Fibroblast of skin of left biceps (primary cell): ENCODE measurements at places on chromosomes 12 and 14.

GRCh38 chr14:37232907-37233481 is 35.3 kb downstream of the MIPOL1 start:
- DNase-seq: peak; percentile 20

DNA sequence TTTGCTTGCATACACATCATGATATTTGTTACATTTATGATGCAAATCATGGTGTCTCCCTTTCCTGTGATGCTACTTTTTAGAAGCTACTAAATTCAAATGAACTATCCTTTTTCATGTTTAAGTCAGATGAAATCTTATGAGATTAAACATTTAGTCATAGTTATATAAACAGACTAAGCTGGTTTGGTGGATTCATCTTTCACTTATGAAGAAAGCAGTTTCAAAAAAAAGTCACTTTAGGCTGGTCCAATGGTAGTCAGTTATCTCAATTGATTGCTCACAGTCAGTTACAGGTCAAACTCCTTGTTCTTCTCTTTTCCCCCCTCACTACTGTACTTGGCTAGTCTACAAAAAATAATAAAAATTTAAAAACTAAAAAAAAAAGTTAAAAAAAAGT is 19.7 kb downstream of the SYCP3 start:
- DNase-seq: no peak

GRCh38 chr12:1633459-1633858 is 4.4 kb downstream of the WNT5B start:
- DNase-seq: no peak

DNA sequence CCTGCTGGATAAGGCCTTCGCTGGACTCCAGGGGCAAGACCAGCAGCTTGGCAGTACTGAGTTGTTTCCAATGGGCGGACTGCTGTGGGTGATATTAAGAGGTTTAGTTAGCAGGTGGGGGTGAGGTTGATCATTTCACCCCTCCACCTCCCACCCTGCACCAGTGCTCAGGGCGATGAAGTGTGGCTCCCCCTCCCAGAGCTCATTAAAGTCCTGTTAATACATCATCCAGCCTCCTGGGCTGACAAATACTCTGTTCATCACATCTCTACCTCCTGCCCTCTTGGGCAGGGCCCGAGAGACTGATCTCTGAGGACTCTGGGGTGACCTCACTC is 2.4 kb upstream of the FIGNL2 start:
- no peak for DNase-seq

DNA sequence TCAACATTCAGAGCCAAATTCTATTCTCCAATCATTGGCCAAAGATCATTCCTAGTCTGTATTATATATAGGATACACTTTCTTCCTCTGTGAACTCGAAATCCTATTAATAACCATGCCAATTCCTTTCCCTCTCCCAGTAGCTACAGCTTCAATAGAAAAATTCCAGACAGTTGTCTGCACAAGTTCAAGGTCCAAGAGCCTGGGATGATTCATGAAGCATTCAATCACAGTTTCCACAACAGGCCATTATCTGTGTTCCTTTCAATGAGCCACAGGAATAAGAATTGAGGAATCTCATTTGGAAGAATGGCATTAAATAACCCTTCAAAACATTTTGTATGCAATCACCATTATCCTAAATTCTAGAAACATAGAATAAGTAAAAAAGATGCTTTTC is 437.4 kb downstream of the RMST start:
- no peak for DNase-seq

- DNase-seq: no peak
These were observed 158.3 kb upstream of the SEL1L start for GRCh38 chr14:81691931-81692330.

DNA sequence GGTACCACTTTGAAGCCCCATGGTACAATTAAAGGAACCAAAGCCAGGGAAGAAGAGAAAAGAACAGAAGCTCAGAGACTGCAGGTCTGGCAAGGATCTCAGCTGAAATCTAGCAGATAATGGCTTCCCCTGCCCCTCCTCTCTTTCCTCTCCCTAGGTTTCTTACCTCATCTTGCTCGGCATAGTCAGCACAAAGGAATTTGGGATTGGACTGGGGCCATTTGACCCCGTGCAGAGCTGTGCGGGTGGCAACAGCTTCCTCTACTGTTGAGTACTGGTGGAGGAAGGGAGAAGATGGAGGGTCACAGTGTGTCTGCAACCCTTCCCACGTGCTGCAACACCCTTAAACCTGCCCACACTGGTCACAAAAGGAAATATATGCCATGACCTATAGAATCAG is 4.7 kb upstream of the CDH24 start:
- DNase-seq: peak; percentile 86

DNA sequence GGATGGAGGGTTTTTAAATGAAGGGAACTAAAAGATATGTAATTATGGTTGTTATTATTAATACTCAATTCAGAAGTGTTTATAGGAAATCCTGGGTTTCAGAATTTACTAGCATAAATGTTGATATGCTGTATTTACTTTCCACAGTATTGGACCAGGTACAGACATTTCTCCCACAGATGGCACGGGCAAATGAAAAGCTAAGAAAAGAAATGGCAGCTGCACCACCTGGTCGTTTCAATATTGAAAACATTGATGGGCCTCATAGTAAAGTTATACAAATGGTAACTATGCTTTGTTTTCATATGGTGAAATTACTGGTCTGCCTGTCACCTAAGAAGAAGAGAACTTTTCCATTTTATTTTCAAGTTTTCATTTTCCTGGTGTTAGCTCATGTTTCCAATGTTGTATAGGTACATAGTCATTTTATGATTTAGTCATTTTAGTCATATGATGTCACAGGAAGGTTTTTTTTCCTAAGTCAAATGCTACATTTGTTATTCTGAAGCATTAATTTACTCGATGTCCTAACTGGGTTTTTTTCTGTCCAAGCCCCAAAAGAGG is 5.5 kb downstream of the NOPCHAP1 start:
- no peak for DNase-seq

DNA sequence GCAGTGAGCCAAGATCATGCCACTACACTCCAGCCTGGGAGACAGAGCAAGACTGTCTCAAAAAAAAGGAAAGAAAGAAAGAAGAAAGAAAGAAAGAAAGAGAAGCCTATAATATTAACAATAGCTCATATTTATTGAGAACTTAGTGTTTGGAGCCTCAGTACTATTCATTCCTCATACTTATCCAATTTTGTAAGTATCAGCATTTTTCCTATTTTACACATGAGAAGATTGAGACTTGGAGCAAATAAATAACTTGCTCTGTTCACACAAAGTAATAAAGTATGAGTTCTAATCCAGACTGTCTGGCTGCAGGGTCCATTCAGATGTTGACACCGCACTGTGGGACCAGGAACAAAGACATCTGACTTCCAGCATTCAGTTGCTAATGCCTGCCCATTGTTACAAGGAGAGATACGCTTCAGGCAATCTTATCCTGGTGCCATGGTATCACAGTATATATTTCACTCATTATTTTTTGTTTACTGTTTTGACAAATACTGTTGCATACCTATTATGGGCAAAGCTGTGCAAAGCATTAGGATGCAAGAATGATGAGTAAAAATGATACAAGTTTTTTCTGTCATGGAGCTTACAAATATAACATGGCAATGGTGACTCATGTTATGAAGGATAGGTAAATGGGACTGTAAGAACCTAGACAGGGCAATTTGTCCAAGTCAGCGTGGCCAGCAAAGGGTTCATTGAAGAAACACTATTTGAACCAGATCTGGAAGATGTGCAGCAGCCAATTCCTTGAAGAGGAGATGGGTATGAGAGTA is 21.4 kb upstream of the TMTC2 start:
- DNase-seq: no peak

GRCh38 chr14:30771595-30771994 is 102.8 kb upstream of the COCH start:
- no peak for DNase-seq

GRCh38 chr12:87137220-87137619 is 881.0 kb upstream of the MGAT4C start:
- DNase-seq: no peak

DNA sequence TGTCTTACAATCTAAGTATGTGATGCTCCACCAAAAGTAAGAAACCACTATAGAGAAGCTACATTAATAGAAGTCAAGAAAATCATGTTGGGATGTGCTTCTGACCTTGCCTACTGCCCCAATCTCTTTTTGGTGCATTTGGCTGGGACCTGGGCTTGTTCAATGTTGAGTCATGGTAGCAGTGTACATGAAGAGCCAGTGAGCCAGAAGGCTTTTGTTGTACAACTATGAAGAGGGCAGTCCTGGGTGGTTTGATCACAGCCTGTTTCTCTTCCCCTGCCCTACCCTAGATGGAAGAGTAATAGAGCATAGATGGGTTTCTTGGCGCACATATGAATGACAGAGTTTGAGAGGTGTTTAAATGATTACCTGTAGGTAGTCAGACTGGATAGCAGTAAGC is 56.4 kb downstream of the UBR7 start:
- no peak for DNase-seq

GRCh38 chr12:104747955-104748354 is 210.1 kb downstream of the SLC41A2 start:
- DNase-seq: no peak

- no peak for DNase-seq
These were observed 146.3 kb downstream of the APAF1 start for GRCh38 chr12:98791406-98791805.

- no peak for DNase-seq
These were observed 21.4 kb downstream of the KLRF2 start for GRCh38 chr12:9902539-9903228.

- no peak for DNase-seq
These were observed 433.5 kb downstream of the FLRT2 start for GRCh38 chr14:85963486-85963885.

DNA sequence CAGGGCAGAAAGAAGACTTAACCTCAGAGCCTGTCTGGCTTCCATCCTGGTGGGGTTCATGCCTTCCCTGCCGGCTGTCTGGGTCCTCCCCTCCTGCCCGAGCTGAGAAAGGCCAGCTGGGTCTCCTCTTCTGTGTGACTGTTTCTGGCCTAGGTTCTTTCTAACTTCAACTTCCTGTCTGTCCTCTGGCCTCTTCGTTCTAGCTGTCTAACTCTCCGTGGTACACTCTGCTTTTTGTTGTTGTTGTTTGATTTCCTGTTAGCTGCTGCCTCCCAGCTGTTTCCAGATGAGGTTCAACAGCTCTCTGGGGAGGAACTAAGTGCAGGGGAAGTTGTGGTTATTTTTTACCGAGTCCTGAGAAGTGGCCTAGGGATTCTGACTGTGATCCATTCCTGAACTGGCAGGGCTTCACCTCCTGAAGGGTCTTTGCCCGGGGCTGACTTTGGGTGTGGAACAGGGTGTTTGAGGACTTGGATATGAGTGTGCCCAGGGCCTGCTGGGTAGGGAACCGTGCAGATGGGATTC is 3.2 kb downstream of the MLXIP start:
- no peak for DNase-seq

GRCh38 chr12:52395761-52396434 is 10.2 kb downstream of the KRT82 start:
- DNase-seq: peak; percentile 26

DNA sequence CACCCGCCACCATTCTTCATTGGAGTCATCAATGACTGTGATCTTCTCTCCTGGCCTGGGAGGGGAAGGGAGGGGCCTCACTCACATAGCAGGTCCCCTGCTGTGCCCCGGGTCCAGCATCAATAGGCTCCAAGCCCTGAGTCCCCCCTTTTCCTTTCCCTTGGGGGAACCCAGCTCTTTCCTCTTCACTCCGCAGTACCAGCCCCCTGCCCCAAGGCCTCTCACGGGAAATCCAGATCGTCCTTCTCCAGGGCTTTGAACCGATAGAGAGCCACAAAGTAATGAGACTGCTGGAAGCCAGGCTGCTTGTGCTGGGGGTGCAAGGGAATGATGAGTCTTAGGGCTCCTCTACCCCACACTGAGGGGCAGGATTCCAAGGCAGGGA is 6.7 kb downstream of the STAC3 start:
- no peak for DNase-seq

GRCh38 chr12:45785315-45785714 is 55.8 kb downstream of the ARID2 start:
- no peak for DNase-seq

DNA sequence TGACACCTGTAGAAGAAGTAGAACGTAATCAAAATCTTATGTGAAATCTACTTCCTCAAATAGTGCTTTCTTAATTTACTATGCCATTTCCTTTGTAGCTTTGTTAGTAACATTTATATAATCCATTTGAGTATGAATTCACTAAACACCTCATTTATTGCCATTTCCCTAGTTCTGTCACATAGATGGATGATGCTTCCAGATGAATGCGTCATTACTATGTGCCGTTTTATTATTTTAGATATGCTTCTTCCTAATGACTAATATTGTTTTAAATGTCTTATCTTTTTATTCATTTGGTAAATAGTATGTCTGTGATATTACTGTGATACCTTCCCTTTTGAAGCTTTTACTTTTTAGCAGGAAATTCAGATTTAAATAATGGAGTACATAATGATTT is 14.4 kb downstream of the FRMD6 start:
- no peak for DNase-seq

- no peak for DNase-seq
These were observed 97.0 kb downstream of the ZFC3H1 start for GRCh38 chr12:71566655-71567054.

- DNase-seq: no peak
These were observed 107.7 kb upstream of the CAND1 start for GRCh38 chr12:67161322-67161918.

DNA sequence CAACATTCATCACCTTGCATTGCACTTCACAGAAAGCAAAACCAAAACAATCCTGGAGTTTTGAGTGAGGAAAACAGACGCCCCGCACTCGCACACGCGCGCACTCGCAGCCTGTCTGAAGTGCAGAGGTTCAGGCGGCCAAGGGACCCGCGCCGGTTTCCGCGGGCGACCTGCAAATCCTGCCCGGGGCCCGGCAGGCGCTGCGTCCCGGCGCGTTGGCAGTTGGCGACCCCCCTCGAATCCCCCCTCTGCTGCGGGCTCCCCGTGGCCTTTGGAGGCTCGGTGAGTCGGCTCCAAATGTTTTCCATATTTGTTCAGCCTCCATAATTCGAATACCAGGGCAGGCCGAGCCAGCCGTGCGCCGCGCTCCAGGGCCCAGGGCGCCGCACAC is at the start of gene SSPN:
Gene SSPN, plus strand, starts transcription at position 324 of the 391 bp plus-strand sequence. CDS start 100 bp downstream, outside the sequence.
- peak; percentile 50 for DNase-seq

GRCh38 chr14:92704036-92704804 is 44.2 kb downstream of the LGMN start:
- DNase-seq: no peak

GRCh38 chr12:97182769-97183168 is 275.7 kb downstream of the NEDD1 start:
- no peak for DNase-seq

DNA sequence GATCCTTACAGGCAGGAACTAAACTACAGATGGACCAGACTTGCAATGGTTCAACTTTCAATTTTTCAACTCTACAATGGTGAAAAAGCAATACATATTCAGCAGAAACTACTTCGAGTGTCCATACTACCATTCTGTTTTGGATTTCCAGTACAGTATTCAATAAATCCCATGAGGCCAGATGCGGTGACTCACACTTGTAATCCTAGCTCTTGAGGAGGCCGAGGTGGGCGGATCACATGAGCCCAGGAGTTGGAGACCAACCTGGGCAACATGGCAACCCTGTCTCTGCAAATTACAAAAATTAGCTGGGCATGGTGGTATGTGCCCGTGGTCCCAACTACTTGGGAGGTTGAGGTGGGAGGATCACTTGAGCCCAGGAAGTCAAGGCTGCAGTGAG is 336.1 kb downstream of the MED13L start:
- DNase-seq: no peak
